Brain pericyte (primary cell): ENCODE measurements at places on chromosomes 16 and 17.

- no peak for DNase-seq
Measured at GRCh38 chr16:68100488-68100887, 15.3 kb downstream of the NFATC3 start.

GRCh38 chr16:86414991-86415740 is 95.2 kb upstream of the FOXF1 start:
- no peak for DNase-seq

GRCh38 chr16:49513040-49513439 is 139.4 kb downstream of the C16orf78 start:
- DNase-seq = no peak

DNA sequence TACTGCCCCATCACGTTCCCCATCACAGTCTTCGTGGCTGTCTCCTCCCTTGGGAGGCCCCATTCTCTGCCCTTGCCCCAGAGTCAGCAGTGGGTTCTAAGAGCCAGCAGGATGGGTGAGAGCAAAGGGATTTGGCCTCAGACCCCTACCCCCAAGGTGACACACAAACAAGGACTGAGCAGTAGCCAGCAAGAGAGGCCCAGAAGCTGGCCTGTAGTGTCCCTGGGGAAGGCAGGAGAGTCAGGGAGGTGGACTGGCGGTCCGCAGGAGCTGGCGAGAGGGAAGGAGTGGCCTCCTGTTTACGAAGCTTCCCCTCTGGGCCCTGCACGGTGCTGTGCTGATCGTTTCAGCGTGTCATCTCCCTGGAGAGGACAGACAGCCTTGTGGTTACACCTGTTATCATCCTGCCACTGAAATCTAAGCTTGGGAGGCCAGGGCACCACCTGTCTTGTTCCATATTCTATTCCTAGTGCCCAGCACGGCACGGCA is 8.4 kb downstream of the WDR81 start:
- no peak for DNase-seq

- DNase-seq = no peak
Measured at GRCh38 chr16:29312835-29313558, 93.5 kb downstream of the NPIPB11 start.

DNA sequence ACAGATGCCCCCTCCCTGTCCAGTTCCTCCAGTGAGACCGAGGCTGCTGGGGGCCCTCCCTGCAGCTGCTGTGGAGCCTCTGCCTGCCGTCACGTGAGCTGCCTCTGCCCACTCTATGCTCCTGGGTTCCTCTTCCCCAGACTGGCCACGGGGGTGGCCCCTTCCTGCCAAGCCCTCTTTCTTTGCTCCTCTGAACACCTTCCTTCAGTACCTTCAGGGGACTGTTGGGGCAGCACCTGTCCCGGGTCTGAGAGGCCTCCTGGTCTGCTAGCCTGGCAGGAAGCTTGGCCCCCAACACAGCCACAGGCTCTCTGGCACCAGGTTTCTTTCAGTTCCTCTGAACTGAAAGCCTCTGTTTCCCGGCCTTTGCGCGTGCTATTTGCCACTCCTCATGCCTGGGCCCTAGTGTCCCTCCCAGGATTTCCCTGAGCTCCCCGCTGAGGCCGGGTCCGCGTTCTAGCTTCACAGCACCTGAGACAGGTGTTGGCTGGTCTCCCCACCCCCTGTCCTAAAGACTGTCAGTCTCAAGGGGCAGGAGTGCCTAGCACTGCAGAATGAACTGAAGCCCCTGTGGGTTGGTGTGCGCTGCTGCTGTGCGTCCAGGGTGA is 6.6 kb upstream of the ATP6V0C start:
- DNase-seq = no peak

DNA sequence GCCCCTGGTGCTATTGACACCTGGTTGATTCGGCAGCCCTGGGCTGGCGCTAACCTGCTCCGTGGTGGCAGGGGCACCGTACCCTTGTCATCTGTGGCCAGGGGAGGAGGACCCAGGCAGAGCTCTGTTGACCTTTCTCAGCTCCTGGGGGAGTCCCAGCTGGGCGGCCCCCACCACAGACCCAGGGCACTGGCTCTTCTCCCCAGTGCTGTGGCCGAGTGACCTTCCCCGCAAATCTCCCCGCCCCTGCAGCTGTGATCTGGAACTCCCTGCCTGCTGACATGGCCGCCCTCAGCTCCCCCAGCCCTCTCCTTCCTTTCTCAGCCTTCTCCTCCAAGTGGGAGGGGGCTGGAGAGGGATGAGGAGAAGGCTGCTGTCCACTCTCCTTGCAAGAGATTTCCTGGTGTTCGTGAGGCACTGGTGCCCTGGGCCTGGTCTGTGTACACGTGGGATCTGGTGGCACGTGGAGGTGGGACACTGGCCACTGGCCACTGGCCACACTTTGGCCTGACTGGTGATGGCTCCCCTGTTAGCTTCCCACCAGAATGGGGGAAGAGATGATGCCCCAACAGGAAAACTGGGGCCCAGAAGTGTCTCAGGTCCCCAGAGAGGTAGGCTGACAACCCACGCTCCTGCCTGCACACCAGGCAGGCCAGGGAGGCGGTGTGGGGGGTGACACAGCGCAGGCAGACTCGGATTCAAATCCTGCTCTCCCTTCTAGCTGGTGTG is 8.2 kb downstream of the FMNL1 start:
- DNase-seq = no peak
